ENCODE measurements at places on chromosomes 3 and 15.

- peak; percentile 33 for DNase-seq
Observed at GRCh38 chr3:24351779-24352469, 142.7 kb downstream of the THRB start.

GRCh38 chr3:148280623-148281242 is 417.0 kb upstream of the AGTR1 start:
- no peak for DNase-seq

DNA sequence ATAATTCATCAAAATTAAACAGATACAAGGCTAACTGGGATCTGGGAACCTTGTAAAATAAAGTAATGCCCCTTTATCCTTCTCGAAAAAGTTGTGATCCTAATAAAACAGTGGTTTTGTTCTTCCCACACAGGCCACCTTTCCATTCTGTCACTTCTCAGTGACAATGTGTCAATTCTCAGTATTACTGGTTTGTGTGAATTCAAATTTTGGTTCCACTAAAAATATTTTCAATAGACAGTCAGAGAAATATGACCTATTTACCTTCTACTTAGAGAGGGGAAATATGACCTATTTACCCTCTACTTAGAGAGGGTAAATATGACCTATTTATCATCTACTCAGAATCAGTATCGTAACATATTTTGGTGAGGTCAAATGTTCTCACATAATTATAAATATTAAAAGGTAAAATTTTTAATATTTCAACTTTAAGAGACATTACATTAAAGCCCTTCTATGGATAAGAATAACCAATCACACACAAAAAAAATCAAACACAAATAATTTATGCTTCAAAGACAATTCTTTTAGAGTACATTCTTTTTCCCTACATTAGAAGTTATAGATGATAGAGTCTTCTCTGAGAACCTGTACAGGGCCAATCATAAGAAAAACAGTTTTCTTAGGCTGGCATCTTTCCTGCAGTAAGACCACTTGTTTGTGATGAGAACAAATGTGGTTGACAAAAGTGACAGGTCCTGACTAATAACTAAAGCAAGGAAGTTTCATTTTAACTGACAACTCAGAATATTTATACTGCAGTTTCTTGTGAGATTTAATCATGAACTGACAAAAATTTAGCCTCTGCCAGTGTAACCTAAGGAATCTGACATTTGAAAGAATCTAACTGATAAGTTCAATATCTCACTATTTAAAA is 323.3 kb downstream of the DIPK2A start:
- DNase-seq, result no peak

DNA sequence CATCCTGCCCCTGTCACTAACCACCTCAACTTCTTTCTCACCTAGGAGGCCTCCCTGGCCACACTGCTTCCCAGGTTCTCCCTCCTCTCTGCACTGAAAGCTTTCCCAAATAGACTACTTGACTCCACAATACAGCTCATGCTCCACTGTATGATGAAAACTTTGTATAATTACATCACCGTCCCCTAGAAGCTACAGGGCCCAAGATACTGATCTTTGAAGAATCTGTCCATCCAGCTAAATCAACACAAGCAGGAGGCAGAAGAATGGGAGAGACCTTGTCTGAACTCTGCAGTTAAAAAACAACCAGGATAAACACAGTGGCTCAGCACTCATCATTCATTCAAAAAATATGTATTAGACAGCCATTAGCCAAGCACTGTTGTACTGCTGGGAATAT is 26.4 kb upstream of the RPS17 start:
- DNase-seq, result no peak

- no peak for DNase-seq
Observed at GRCh38 chr15:67834581-67835296, 5.1 kb downstream of the RNU6-1 start.

DNA sequence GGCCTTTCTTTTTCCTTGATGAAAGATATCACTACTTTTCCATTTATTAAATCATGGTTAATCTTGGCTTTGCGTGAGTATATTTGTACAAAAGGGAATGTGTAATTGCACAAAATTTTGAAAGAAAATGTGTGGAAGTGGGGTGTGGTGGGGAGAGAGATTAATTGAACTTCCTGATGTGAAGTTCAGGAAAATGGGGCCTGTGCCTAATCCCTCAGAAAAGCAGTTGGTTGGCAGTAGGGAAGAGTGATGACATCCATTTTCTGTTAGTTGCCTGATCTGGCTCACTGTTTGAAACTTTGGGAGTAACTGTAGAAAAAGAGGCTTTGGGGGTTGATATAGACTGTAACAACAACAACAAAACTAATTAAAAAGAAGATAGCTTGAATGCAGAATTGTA is 10.8 kb upstream of the IL20RB start:
- DNase-seq, result no peak

DNA sequence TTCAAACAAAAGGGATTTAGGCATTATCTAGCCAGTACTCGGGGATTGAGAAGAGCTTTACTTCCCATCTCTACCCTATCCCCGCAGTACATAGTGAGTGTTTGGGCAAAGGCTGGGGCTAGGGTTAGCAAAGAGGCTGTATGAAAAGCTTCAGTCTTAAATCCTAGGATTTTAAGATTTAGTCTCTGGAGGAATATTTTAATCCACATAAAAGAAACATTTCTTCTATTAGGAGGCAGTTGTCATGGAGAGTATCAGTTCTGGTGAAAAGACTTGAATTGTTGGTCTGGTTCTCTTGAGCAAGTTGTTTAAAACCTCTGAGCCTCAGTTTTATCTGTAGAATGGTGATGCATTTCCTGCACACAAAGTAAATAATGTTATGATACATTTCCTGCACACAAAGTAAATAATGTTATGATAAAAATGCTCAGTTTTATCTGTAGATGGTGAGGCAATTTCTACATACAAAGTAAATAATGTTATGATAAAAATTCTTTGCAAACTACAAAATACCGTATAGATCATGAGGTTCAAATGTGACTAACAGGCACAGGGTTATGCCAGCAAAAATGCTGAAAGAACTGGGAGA is 53.9 kb upstream of the ZBED2 start:
- DNase-seq, result peak; percentile 9

GRCh38 chr3:27560484-27561056 is 76.4 kb upstream of the SLC4A7 start:
- no peak for DNase-seq

- DNase-seq, result no peak
Observed at GRCh38 chr15:96342406-96343112, 12.1 kb downstream of the NR2F2 start.

DNA sequence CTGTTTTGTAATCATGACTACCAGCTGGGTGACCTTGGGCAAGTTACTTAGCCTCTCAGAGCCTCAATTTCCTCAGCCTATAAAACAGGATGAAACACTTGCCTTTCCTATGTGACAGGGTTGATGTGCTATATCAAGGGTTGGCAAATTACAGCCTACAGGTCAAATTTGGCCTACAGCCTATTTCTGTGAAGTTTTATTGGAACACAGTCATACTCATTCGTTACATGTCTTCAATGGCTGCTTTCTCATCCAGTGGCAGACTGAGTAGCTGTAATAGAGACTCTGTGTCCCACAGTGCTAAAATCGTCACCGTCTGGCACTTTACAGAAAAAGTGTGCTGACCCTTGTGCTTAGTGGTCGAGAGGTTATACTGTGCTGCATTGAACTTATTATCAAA is 16.6 kb downstream of the ABHD6 start:
- no peak for DNase-seq

DNA sequence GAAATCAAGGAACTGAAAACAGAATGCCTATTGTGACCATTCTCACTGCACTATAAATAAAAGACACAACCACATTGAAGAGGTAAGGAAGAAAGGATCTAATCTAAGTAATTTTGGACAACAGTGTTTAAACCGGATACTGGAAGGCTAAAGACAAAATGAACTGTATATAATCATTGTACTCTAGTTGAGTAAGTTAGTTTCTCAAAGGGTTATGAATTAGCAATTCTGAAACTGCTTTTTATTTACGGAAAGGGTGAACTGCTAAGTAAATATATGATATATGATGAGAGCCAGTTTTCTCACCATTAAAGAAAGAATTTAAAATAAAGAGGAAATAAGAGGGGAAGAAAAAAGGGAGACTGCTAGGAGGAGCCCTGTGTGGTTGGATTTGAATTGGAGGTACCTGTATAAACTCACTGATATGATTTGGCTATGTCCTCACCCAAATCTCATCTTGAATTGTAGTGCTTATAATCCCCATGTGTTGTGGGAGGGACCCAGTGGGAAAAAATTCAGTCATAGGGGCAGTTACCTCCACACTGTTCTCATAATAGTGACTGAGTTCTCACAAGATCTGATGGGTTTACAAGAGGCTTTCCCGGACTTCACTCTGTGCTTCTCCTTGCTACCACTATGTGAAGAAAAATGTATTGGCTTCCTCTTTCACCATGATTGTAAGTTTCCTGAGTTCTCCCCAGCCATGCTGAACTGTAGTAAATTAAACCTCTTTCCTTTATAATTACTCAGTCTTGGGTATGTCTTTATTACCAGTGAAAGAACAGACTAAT is 607.7 kb downstream of the PYDC2 start:
- no peak for DNase-seq

DNA sequence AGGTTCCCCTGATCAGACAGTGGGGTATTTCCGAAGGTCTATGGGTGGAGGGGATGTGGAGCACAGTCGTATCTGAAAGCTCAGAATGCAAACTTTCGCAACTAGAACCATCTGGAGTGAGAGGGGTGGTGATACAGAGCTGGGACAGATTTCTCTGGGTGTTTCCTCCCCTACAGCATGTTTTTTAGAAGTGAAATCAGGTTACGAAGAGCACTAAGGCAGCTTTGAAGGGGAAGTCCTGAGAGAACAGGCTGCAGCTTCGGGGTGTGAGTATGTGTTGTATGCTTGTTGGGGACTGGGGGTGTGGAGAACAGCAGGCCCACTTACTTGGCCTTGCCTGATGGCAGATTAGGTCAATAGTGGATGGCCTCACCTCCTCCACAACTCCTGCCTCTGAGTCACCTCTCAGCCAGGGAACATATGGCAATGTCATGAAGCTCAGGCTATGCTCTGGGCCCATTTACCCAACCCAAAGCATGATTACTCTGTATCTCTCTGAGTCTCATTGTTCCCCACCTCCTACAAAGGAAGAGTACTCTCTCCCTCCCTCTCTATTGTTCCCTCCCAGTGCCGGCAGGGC is 107.2 kb upstream of the RASGRP1 start:
- no peak for DNase-seq

- no peak for DNase-seq
Observed at GRCh38 chr3:113629584-113630421, 66.6 kb downstream of the USF3 start.

GRCh38 chr3:170044795-170045244 is 7.0 kb downstream of the GPR160 start:
- no peak for DNase-seq

DNA sequence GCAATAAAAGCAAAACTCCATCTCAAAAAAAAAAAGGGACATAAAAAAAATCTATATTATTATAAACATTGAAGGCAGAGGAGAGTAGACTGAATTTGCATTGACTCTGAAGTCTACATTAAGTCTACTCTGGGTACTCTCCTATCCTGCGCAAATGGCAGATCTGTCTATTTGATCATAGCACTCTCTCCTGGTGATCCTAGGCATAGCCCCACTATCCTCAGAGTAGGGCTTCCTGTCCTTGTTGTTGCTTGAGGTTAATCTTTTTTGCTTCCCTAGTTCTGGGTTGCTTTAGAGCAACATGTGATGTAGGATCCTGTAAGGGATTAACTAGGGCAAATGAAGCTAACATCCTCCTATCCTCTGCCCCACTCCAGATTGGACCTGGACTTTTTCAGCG is 82.1 kb upstream of the LRRFIP2 start:
- no peak for DNase-seq

GRCh38 chr3:191320316-191320715 is 8.9 kb upstream of the CCDC50 start:
- no peak for DNase-seq

DNA sequence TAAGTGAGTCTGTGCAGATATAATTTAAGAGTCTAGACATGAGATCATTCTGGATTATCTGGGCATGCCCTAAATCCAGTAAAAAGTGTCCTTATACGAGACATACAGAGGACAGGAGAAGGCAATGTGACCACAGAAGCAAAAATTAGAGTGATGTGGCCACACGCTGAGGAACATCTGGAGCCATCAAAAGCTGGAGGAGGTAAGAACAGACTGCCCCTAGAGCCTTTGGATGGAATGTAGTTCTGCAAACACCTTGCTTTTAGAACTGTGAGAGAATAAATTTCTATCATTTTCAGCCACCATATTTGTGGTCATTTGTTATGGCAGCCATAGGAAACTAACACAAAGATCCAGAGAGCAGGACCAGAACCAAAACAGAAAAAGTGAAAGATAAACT is 41.0 kb downstream of the CD200 start:
- DNase-seq, result no peak

GRCh38 chr3:36957862-36958686 is 13.2 kb upstream of the TRANK1 start:
- no peak for DNase-seq

- DNase-seq, result no peak
Observed at GRCh38 chr3:87694678-87695077, 364.1 kb downstream of the CGGBP1 start.

DNA sequence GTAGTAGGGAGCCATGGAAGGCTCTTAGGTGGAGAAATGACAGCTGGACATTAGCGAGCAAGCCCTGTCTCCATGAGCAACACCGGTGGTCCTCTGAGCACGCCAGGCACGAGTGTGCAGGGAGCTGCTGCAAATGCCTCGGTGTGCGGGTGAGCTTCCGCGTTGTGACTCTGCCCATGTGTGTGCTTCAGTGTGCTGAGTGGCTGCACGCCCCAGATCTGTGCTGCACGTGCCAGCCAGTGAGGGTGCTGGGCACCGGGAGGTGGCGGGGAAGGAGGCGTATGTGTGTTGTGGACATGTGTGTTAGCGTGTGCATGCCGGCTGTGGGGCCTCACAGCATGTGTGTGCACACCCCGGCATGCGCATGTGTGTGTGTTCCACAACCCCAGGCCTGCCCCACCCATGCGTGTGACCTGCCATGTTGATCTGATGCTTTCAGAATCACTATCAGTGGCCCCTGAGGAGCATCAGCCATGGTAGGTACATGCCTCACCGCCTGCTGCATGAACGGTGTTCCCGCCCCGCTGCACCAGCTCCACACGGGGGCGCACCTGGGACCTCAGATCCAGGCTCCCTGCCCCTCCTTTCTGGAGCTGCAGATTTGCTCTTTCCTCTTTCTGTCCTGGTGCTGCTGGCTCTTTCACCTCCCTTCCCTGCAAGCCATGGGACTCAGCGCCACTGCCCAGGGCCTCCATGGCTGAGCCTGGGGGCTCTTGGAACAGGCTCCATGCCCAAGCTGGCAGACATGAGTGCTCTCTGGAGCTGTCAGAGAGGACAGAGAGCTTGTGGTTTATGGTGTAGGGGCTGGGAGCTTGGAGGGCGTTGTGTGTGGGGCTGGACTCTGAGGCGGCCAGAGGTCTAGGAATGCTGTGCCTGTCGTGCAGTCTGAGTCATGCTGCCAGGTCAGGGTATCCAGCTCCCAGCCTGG is 169.4 kb downstream of the TBC1D2B start:
- no peak for DNase-seq

GRCh38 chr3:59246719-59247401 is 197.0 kb upstream of the CFAP20DC start:
- DNase-seq, result no peak

- DNase-seq, result peak; percentile 95
Observed at GRCh38 chr15:44711096-44711742, at the start of the genes B2M and PATL2. Gene B2M (plus strand): TSS chr15:44711517. CDS start chr15:44711547, 30 bp downstream. Gene PATL2 (minus strand): TSS chr15:44711323. CDS start chr15:44676490, 34,833 bp downstream.
